ENCODE measurements at places on chromosomes 11 and 22.

DNA sequence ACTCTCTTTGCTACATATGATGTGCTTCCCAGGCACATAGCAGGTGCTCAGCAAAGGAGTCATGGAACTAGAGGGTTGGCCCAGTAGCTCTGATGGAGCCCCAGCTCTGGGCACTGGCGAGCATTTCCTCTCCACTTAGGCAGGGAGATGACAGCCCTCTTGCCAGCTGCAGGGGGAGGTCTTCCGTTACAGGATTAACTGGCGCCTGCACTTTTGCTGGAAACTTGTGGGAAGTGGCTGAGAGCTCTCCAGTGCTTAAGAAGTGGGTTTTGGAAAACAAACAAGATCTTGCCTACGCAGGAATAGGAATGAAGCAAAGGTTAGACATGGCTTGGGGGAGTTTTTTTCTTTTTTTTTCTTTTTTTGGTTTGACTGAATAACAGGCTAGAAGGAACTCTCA lies 75.5 kb downstream of the MICAL2 start:
- DNase-seq: peak; percentile 87

GRCh38 chr11:82960779-82961143 lies 59.2 kb downstream of the DDIAS start:
- DNase-seq: no peak

DNA sequence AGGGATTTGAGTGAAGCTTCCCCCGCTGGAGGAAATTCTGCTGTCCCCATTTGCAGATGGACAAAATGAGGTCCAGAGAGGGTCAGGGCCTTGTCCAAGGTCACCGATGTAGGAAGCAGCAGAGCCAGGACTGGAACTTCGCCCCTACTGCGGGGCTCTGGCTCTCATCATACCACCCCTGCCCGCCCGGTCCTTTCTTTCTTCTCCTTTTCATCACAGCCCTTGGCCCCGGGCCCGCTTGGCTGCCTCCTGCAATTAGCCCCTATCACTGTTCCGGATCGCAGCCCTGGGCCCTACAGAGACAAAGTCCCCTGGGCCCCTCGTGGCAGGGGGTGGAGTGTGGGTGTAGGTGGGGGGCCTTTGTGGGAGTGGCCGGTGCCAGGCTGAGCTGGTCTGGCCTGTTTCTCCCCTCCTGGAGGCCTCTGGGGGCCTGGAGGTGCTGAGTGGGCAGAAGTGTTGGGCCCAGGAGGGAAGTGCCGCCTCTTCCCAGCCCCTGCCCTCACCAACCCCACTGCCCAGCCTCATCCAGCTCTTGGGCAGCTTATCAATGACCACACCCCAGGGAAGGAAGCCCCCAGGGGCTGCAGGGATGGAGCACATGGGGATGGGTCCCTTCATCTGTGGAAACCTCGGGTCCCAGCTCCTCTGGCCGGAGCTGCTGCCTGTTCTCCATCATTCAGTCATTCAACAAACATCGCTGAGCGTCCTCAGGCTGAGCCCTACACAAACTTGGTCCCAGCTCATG lies 3.4 kb downstream of the EMID1 start:
- DNase-seq: no peak

DNA sequence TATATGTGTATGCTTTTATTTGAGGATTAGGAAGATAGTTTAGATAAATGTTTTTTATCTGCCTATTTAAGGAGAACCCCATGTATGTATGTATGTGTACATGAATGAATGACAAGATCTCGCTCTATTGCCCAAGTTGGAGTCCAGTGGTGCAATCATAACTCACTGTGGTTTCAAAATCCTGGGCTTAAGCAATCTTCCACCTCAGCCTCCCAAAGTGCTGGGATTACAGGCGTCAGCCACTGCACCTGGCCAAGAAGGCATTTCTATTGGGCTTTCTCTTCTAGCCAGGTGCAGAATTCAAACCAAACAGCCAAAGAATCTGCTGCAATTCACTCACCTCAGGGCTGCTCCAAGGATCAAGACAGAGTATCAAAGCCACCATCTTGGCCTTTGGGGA lies 25.5 kb upstream of the DGKZ start:
- no peak for DNase-seq

DNA sequence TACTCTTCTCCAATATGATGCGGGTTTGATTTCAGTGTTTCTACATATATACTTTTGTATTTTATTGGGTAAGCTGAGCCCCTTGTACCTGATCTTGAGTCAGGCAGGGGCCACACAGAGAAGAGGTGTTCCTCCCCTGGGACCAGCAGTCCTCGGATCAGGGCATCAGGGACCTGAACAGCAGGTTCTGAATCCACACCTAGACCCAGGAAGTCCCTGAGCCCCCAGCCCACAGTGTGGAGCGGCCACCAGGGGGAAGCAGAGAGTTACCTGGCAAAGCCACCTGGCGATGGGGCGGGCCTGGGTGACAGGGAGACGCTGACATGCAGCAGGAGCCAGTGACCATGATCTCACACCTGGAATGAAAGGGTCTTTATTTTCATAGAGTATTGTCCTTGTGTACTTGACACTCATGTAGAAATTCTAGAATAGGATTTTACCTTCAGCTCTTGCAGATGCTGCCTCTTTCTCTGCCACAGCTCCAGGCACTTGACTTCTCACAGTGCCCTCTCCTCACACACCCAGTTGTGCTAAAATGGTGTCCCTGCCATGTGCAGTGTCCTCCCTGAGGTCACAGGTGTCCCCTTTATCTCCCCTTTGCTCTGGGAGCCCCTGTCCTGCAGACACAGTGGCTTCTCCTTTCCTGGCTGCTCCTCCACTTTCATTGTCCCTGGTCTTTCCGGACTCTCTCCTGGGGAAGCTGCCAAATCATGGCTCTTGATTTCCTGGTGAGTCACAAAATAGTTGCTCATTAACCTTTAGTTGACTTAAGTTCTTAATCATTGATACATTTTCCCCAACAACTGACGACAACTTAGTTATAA lies 48.5 kb downstream of the GGTLC2 start:
- peak; percentile 57 for DNase-seq

- DNase-seq: no peak
Measured at GRCh38 chr11:3213659-3214419, 4.8 kb downstream of the MRGPRG start.

- no peak for DNase-seq
Measured at GRCh38 chr11:83871054-83871453, 584.9 kb upstream of the CCDC90B start.
